ENCODE measurements at places on chromosomes 13 and 19.

DNA sequence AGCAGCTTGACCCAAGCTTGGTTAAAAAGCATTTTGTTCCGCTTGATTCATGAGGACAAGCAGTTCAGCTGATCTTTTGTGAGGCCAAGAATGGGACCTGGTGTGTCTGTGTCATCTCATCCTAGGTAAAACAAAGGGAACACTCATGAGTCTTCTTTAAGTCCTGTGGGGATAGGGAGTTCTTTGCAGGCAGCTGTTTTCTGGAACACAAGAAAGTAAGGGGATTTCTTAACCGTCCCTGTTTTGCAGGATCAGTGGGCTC lies 134.5 kb upstream of the TMTC4 start:
- DNase-seq: no peak

- no peak for DNase-seq
Observed at GRCh38 chr13:70580825-70581224, 472.6 kb upstream of the KLHL1 start.

- no peak for DNase-seq
Observed at GRCh38 chr13:47303626-47304025, 406.8 kb upstream of the HTR2A start.

DNA sequence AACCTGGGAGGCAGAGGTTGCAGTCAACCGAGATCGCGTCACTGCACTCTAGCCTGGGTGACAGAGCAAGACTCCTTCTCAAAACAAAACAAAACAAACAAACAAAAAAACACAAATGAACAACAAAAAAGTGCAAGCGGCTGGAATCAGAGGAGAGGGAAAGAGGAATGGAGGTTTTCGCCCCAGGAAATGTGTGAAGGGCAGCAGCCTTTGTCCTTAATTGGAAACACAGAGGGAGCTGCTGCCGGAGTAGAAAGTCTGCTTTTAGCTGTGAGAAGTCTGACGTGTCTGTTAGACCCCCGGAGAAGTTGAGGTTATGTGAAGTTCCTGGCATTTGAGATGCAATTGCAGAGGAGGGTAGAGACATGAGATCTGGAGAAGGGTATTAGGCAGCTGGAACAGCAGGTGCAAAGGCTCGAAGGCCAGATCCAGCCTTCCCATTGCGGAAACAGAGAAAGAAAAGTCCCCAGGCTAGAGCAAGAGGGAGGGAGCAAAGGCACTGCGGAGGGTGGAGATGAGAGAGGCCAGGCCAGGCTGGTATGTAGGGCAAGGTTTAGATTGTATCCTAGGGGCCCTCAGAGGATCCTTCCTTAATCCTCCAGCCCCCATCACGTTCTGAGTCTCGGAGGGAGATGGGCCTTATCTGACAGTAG lies 473 bp downstream of the TMIGD2 start:
- peak; percentile 70 for DNase-seq

DNA sequence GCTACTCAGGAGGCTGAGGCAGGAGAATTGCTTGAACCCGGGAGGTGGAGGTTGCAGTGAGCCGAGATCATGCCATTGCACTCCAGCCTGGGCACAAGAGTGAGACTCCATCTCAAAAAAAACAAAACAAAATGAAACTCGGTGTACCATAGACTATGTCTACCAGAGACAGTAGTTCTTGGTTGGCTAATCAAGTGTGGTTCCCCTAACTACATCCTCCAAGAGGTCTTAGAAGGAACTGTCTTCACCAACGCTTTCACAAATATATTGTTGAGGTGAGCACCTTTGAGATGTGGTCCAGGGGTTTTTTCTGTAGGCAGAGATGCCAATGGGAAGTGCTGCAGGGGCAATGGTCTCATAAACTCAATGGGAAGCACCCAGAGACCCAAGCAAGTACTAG lies 48.0 kb downstream of the RFC3 start:
- DNase-seq: no peak

GRCh38 chr19:49349567-49349966 lies 12.6 kb downstream of the TEAD2 start:
- DNase-seq: no peak

DNA sequence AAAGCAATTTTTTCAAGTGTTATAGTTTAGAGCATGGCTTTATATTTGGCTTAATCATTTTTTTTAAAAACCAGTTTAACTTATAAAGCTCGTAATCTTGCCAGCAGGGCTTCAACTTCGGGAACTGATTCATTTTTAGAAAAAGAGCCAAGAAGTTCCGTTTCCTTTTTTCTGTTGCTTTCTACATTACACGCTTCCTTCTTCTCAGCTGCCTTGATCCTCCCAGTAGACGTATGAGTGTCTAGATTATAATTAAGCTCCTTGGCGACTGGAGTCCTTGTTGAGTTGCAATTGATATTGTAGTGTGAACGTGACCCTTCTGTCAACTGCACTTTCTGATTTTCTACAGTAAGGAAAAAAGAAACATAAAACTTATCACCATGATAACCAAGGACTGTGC lies 497.2 kb downstream of the DIAPH3 start:
- peak; percentile 85 for DNase-seq

- DNase-seq: no peak
Observed at GRCh38 chr13:53447456-53447855, 418.8 kb downstream of the OLFM4 start.

- no peak for DNase-seq
Observed at GRCh38 chr13:70042193-70042592, 65.4 kb upstream of the ATXN8OS start.

DNA sequence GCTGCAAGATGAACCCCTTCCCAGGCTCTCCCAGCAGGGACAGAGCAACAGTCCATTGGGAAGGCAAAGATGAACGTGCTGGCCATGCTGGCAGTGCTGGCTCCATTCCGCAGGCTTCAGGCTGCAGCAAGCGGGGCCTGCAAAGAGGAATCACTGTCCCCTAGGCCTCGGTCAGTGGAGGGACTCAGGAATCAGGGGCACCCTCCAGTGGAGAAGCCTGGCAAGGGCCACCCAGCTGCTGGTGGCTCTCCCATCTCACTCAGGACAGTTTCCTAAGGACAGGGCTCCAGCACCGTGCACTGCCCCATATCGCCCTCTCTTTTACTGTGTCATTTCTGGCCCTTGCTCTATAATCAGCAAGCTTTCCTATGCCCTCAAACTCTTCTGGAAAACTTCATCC lies 498.6 kb downstream of the EFNB2 start:
- no peak for DNase-seq

DNA sequence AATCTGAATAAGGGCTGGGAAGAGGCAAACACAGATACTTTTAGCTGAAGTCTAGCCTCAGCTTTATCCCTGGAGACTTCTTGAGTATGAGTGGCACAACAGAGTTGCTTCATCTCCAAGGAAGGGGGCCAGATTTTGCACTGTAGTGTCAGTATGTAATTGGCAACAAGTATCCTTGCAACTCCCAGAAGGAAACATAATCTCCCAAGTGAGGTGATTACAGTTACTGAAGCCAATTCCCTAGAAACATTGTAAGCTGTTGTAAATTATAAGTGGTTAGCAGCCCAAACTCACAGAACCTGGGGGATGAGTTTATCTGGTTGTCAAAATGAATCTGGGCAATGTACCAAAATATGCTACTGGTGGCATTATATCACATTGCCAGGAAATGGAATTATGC lies 2065.7 kb upstream of the PCDH20 start:
- peak; percentile 8 for DNase-seq

- DNase-seq: no peak
Observed at GRCh38 chr13:41942462-41943094, 18.3 kb downstream of the VWA8 start.

- DNase-seq: peak; percentile 19
Observed at GRCh38 chr13:111640006-111640405, 319.6 kb downstream of the TEX29 start.

DNA sequence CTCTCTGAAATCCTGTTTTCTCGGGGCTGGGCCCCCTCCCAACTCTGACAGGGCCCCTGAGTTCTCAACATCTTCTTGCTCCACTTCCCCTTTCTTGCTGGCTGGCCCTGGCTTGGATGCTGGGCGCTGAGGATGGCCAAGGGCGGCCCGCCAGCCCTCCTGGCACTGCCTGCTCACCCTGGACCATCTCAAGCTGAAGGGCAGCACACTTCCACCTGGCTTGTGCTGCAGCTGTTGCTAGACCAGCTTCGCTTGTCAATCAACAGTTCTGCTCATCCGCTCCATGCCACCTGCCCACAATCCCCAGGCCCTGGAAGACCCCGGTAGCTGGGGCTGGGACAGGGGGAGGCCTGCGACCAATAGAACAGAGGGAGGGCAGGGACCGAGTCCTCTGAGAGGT lies 6.9 kb upstream of the GMIP start:
- DNase-seq: peak; percentile 46

- no peak for DNase-seq
Observed at GRCh38 chr19:20968092-20968491, 45.0 kb downstream of the ZNF85 start.

- DNase-seq: no peak
Observed at GRCh38 chr19:5142725-5143097, 173.8 kb downstream of the KDM4B start.

GRCh38 chr13:33083054-33083453 lies 66.8 kb downstream of the KL start:
- DNase-seq: no peak

DNA sequence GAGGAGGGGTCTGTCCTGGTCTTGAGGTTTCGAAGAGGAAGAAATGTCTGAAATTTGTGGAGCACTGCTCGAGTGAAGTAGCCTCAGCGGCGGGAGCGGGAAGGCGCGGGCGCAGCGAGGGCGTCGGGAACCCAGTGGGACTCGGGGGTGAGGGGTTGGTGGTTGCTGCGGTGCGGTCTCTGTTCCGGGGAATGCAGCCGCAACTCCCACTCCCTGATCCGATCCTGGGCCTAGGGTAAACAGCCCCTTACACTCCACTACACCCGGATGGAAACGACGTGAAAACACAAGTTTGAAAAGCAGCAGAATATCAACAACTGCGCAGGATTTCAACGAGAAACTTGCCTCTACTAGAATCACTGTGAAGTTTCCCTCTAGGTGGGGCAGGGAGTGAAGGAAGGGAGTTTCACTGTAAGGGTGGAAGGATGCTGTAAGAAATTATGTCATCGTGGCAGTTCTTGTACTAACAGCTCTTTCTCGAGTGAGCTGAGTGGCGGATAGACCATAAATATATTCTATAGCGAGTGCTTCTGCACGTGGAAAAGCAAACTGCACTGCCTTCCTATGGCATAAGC lies 2.0 kb upstream of the KLF12 start:
- DNase-seq: peak; percentile 79

DNA sequence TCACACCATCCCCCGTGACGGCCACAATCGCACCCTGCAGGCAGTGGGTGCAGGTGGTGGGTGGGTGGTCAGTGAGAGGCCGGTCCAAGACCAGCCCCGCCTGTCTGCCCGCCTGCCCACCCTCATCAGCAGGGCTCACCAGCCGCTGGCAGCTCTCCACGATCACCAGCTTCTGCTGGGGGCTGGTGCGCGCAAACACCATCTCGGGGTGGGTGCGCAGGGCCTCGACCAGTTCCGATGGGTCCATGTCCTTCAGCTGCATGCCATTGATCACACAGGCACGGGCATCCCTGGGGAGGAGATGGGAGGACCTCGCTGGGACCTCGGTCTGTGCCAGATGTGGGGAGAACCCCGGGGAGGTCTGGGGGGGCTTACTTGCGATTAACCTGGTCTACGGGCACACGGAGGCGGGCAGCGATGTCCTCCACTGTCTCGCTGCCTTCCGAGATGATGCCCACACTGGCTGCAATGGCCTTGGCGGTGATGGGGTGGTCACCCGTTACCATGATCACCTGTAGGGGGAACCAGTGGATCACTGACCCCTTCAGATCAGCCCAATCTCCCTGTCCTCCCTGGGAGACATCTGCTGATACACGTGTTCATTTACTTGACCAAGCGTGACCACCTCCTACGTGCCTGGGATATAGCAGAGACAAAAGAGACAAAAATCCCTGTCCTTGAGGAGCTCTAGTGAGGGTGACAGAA lies 8.0 kb downstream of the ATP4A start:
- no peak for DNase-seq

GRCh38 chr13:67285611-67286010 lies 55.5 kb upstream of the PCDH9 start:
- DNase-seq: no peak

DNA sequence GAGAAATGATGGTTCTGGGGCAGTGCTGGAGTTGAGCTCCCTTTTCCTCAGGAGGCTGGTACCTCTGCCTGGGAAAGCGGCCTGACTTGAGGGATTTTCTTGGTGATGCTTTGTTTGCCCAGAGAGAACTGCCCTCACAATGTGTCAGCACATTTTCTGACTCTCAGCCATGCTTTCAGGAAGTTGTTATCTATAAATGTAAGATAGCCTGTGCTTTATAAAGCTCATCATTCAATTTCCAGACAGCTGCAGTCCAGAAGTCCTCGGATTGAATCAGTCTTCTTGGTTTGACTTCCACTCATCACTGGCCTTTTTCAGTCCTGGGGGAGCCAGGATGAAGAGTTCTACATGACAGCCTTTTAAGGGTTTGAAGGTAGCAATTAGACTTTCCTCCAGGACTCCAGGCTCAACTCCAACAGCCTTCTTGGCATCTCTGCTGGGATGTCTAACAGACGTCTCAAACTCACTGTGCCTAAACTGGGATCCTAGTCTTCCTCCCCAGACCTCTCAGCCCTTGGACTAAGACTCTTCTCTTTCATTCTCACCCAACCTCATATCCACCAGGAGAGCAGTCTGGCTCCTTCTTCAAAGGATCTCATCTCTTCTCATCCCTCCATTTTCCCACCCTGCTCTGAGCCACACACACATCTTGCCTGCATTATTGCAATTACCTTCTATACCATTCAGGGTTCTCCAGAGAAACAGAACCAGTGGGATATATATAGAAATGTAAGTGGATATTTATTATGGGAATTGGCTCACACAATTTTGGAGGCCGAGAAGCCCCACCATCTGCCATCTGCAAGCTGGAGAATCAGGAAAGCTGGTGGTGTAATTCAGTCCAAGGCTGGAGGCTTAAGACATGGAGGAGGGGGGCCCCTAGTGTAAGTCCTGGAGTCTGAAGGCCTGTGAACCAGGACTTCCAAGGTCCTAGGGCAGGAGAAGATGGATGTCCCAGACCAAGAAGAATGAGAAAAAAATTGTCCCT lies 13.1 kb downstream of the ERICH6B start:
- no peak for DNase-seq

GRCh38 chr13:114071410-114071809 lies 61.0 kb downstream of the RASA3 start:
- peak; percentile 26 for DNase-seq

DNA sequence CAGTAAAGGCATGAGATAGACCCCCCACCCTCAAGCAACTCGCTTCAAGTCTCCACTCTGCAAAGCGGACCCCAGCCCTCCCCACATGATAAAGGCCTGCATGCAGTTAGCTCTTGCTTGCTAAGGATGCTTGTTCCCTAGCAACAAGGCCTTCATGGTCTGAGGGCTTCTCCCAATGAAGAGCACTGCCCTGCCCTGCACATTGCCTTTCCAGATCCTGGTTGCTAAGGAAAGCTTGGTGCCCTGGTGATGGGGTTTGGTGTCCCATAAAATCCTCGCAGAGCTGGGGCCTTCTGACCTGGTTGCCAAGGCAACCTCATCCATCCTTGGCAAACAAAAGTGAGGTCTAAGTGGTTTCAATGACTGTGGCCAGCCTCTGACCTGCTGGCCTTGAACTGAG lies 6.0 kb downstream of the DBP start:
- DNase-seq: no peak

GRCh38 chr19:4449022-4449638 lies 8.5 kb downstream of the UBXN6 start:
- peak; percentile 87 for DNase-seq

GRCh38 chr13:51764184-51765141 lies 39.5 kb downstream of the DHRS12 start:
- peak; percentile 78 for DNase-seq
